GM10248 (cell line): ENCODE measurements at places on chromosomes 16 and 17.

DNA sequence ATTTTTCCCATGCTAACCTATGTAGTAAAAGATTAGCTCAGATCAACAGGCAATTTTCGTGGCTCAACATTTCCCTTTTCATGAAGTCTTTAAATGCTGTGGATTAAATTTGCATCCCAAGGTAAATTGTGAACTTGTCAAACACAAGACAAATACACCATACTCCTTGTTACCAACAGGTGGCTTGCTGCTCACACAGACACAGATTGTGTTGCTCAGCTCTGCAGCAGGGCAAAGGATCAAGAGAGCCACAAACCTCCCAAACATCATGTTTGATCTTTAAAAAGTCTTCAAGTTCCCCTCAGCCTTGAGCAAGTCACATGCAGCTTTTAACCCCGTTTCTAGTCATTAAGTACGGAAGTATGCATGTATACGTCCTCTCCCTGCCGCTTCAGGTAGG is 119.6 kb upstream of the CNTNAP4 start:
- no peak for DNase-seq

- DNase-seq = no peak
Observed at GRCh38 chr17:7987112-7987893, 15.1 kb upstream of the GUCY2D start.

GRCh38 chr17:17929655-17930380 is 42.4 kb downstream of the TOM1L2 start:
- no peak for DNase-seq

DNA sequence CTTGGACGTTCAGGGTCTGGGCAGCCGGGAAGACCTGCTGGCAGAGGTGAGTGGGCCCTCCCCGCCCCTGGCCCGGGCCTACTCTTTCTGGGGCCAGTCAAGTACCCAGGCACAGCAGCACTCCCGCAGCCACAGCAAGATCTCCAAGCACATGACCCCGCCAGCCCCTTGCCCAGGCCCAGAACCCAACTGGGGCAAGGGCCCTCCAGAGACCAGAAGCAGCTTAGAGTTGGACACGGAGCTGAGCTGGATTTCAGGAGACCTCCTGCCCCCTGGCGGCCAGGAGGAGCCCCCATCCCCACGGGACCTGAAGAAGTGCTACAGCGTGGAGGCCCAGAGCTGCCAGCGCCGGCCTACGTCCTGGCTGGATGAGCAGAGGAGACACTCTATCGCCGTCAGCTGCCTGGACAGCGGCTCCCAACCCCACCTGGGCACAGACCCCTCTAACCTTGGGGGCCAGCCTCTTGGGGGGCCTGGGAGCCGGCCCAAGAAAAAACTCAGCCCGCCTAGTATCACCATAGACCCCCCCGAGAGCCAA is 8.6 kb upstream of the ABCC3 start:
- DNase-seq = peak; percentile 79

DNA sequence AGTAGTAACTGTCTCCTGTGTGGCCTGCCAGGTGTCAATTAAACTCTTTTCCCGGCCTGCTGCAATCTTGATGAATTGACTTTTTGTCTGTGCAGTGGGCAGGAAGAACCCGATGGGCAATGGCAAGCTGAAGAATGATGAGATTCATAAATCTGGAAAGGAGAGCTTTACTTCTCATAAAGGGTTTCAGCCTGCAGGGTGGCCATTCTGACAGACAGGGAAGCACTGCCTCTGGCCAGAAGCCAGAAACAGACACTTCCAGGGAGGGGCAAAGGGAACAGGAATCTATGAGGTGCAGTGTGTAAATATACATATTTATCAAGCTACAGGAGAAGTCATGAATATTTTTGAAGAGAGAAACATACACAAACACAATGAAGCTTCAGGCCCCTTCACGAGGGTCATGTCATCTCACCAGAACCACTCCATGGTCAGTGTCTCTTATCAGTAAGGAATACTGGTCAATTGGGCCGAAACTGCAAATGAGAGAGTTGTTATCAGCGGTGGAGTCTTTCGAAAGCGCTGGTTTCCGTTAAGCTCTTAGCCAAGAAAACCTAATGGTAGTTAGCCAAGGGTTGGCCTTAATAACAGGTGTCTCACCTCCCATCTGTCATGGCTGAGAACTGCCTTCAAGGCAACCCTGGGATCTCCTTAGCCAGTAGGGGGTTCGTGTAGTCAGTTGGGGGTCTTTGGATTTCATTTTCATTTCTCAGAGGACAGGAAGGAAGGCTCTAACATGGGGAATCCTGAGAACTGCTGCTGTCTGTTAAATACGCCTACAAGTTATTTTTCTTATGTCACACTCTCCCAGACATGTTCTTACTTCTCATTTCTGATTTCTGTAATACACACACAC is 1.2 kb upstream of the NARF start:
- DNase-seq = no peak

- DNase-seq = no peak
Observed at GRCh38 chr16:83308414-83308813, 499.4 kb upstream of the HSBP1 start.

DNA sequence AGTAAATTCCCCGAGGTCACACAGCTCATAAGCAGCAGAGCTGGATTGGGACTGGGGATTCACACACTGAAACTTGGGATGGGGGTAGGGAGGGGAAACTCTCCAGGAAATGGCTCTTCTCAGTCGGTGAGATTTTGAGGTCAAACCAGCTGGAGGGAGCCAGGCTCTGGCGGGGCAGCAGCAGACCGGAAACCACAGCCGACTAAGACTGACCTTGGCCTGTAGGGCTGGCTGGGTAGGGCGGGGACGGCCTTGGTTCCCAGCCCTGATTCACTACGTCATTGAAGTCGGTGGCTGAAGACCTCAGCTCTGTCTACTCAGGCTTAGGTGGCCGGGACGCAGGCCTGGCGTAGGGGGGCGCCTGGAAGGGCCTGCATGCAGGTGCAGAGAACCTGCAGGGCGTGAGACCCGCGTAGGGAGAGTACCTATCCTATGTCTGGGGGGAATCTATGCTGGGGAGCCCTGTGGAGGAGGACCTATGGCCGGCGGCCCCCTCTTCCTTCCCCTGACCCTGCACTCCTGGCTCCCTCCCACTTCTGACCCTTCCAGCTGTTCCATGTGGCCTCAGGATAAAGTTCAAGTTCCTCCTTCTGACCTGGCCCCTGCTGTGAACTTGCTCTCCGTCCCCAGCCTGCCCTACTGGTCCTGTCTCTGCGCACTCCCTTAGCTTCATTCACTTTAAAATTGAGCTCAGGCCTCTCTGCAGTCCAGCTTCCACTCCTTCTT is 11.9 kb upstream of the SLC4A1 start:
- peak; percentile 86 for DNase-seq
